Activated CD8-positive, alpha-beta T cell treated with anti-CD3 and anti-CD28 coated beads, Interleukin-2, amount 10 ng/mL, durations not matched to agents 7 days and 5 days (primary cell): ENCODE measurements at places on chromosomes 5 and 9. TPM values are rescaled to one million over a fixed set of nuclear protein-coding genes. Genes with fewer than 3 reads are reported as not detected.

GRCh38 chr9:109248133-109248581 is 72.7 kb downstream of the EPB41L4B start:
- no peak overlapping the region for H3K27ac ChIP-seq
- H3K27me3 ChIP-seq, result peaks cover 16% of the 10 kb centered on the region
- no peaks in the 10 kb centered on the region for H3K4me1 ChIP-seq
- H3K4me3 ChIP-seq, result no peak overlapping the region
- no peaks in the 10 kb centered on the region for H3K36me3 ChIP-seq

DNA sequence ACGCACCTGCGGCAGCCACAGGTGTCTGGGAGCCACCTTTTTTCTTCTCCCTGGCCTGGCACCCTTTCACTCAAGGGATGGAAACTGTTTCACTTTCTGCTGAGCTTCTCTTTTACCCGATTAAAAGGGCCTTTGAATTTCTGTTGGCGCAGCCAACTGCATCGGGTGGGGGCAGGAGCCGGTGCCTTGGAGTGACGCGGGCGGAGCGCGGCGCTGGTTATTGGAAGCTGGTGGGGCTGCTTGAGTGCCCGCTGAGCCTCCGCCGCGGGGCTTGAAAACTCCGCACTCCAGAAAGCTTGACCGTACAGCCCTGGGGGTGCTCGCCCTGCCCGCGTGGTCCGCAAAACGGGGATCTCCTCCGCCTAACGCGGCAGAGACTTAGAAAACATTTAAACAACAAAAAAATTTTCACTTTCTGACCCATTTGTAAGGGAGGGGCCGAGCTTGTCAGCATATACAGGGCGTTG is 52.0 kb upstream of the TJP2 start:
- peak overlapping the region; percentile 84 for H3K4me3 ChIP-seq
- peaks cover 16% of the 10 kb centered on the region for H3K4me1 ChIP-seq
- DNase-seq, result peak; percentile 52
- peaks cover 9% of the 10 kb centered on the region for H3K27me3 ChIP-seq

DNA sequence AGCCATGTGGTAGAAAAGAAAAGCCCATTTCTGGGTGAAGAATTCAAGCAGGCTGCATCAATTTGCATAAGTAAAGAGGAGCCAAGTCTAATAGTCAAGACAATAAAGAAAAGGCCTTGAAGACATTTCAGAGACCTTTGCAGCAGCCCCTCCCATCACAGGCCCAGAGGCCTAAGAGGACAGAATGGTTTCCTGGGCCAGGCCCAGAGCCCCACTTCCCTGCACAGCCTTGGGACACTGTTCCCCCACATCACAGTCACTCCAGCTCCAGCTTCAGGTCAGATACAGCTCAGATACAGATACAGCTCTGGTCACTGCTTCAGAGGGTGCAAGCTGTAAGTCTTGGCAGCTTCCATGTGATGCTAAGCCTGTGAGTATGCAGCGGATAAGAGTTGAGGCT is 29.1 kb downstream of the PLGRKT start:
- no peak for DNase-seq
- no peaks in the 10 kb centered on the region for H3K27me3 ChIP-seq
- no peaks in the 10 kb centered on the region for H3K4me1 ChIP-seq

SOX30 gene
- total RNA-seq, result 0.11 TPM

C9orf40 gene
- total RNA-seq, result 22.9 TPM

DPYSL3 gene
- 0.23 TPM for total RNA-seq
